Left lung (tissue), 14 donors: ENCODE measurements at places on chromosomes 16 and 17. TPM values are rescaled to one million over a fixed set of nuclear protein-coding genes. Genes with fewer than 3 reads are reported as not detected.
A peak's percentile ranks its signal among the peaks of the same experiment; 100 is the strongest.

Gene BAIAP3
- 6.0 TPM for total RNA-seq

DNA sequence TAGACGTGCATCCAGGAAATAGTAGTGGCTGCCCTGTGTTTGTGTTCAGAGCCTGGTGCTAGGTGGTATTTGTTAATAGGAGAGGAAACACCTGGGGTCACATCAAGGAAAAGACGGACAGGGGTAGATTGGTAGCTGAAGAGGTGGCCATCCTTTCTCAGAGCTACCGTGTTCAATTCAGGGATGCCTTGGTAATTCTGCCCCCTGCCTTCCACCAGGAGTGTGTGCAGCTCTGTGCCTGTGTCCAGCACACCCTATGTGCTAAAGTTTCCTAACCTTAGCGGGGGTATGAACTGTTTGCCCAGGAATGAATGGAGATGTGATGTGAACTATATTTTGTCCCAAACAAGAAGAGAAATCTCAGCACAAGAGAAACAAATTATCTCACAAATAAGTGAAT is 174.1 kb upstream of the MPHOSPH6 start:
- H3K27ac ChIP-seq: no peak overlapping the region
- no peak overlapping the region for H3K4me3 ChIP-seq
- DNase-seq: no peak
- no peaks in the 10 kb centered on the region for H3K36me3 ChIP-seq

GRCh38 chr17:37527249-37527851 is 37.7 kb downstream of the DUSP14 start:
- H3K36me3 ChIP-seq: no peaks in the 10 kb centered on the region
- no peak for DNase-seq
- H3K4me3 ChIP-seq: no peak overlapping the region
- H3K27me3 ChIP-seq: no peaks in the 10 kb centered on the region
- H3K27ac ChIP-seq: no peak overlapping the region
- no peaks in the 10 kb centered on the region for H3K4me1 ChIP-seq

Gene ABAT
- 8.0 TPM for total RNA-seq

- peaks cover 57% of the 10 kb centered on the region for H3K4me1 ChIP-seq
- DNase-seq: no peak
- no peaks in the 10 kb centered on the region for H3K36me3 ChIP-seq
- no peak overlapping the region for H3K4me3 ChIP-seq
These were observed 22.3 kb downstream of the ERN1 start for GRCh38 chr17:64107500-64108236.

- H3K4me1 ChIP-seq: no peaks in the 10 kb centered on the region
- H3K36me3 ChIP-seq: no peaks in the 10 kb centered on the region
- peaks cover 4% of the 10 kb centered on the region for H3K27me3 ChIP-seq
- DNase-seq: no peak
- H3K4me3 ChIP-seq: no peak overlapping the region
- H3K27ac ChIP-seq: no peak overlapping the region
These were observed 54.8 kb downstream of the RMI2 start for GRCh38 chr16:11400076-11400475.

Gene GLIS2
- 28.9 TPM for total RNA-seq

DNA sequence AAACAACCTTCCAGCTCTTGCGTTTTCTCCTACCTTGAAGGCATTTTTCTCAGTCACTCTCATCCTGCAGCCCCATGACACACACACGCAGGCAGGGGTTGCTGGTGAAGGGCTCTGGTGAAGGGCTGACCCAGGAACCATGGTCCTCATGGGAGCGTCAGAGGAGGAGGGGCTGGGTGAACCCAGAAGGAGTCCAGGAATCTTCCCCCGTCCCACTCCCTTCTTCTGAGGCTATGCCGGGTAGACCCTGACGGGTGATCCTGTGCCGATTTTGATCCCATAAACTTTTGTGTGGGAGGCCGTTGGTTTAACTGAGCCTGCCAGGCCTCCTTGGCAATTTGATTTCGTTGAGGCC is 278.4 kb upstream of the FOXF1 start:
- no peaks in the 10 kb centered on the region for H3K36me3 ChIP-seq
- H3K27ac ChIP-seq: no peak overlapping the region
- no peak overlapping the region for H3K4me3 ChIP-seq
- no peaks in the 10 kb centered on the region for H3K4me1 ChIP-seq
- no peak for DNase-seq

DNA sequence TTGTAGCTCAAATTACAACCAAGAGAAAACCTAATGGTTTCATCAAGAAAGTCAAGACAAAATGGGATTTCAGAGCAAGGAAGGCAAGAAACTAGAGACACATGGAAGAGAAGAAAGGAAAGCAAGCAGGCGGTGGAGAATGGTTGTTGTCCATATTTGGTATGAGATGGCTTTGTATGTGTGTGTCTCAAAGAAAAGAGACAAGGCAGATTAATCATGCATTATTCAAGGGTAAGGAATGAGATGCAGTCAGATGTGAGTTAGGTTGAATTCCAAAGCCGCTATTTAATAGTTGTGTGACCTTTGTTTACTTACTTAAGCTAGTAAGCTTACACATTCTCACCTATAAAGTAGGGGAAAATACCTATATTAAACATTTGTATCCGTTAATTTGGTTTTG is 1029.6 kb downstream of the CDH11 start:
- no peaks in the 10 kb centered on the region for H3K27me3 ChIP-seq
- H3K4me1 ChIP-seq: no peaks in the 10 kb centered on the region
- H3K27ac ChIP-seq: no peak overlapping the region
- no peak for DNase-seq
- no peak overlapping the region for H3K4me3 ChIP-seq

Gene NOTUM
- total RNA-seq: 1.0 TPM

DNA sequence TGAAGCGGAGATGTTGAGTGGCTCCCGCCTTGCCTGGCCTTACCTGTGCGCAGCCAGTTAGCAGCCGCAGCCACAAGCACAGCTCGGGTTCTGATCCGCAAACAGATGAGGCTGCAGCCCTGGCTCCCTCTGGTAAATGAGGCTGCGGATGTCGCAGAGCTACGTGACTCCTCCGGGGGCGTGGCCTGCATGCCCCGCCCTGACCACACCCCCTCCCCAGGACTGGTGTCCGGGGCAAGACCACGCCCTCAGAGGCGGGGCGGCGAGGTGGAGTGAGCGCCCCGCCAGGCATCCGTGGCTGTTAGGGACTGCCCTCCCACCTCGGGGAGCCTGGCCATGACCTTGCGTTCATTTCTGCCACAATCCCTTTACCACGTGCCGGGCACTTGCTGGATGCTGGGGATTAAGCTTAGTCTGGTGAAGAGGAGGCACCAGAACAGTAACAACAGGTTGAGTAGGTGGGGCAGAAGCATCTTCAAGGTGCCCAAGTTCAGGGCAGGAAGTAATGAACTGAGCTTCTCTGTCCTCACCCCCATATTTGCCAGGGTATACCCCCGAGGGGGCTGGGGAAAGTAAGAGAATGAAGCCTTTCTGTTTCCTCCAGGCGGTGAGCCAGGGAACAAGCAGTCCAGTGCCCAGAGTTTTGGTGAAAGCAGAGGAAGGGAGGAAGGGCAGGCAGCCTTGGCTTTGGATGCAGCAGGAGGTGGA is at the start of gene ALDOC:
ALDOC (minus strand) TSS at position 138 of the 708 bp plus-strand sequence. CDS start 1,363 bp downstream, outside the sequence.
- H3K27me3 ChIP-seq: no peaks in the 10 kb centered on the region
- peaks cover 22% of the 10 kb centered on the region for H3K36me3 ChIP-seq
- H3K4me1 ChIP-seq: peaks cover 20% of the 10 kb centered on the region
- peak; percentile 96 for DNase-seq

DNA sequence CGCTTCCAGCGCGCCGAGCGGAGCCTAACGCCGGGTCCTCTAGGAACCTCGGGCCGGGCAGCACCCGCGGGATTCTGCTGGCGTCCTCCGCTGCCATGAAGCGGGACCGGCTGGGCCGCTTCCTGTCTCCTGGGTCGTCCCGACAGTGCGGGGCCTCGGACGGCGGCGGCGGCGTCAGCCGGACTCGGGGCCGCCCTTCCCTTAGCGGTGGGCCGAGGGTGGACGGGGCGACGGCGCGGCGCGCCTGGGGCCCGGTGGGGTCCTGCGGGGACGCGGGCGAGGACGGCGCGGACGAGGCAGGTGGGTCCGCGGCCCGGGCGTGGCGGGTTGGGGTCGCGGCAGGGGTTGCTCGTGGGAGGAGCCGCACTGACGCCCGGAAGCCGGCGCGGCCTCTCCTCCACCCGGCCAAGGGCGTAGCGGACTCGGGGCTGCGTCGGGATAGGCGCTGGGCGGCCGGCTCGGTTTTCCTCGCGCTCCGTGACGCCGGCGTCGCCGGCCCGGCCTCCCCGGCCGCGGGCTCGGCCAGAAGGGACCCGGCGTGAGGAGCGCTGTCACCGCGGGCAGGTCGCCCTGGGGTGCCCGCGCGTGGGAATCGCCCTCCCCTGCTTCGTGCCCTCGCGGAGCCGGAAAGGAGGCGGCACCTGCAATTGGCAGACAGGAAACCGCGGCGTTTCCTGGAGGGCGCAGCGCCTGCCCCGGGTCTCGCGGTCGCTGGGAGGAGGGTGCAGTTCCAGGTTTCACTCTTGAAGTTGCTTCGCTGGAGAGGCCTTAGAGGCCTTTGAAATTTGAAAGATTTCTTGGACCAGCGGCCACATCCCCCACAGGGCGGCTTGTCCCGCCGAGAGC is 432 bp downstream of the ZNF276 start:
- peaks cover 43% of the 10 kb centered on the region for H3K36me3 ChIP-seq

- H3K4me1 ChIP-seq: no peaks in the 10 kb centered on the region
- DNase-seq: no peak
- H3K36me3 ChIP-seq: no peaks in the 10 kb centered on the region
- H3K27ac ChIP-seq: no peak overlapping the region
- no peak overlapping the region for H3K4me3 ChIP-seq
These were observed 4.6 kb upstream of the NACA2 start for GRCh38 chr17:61595418-61596186.

DNA sequence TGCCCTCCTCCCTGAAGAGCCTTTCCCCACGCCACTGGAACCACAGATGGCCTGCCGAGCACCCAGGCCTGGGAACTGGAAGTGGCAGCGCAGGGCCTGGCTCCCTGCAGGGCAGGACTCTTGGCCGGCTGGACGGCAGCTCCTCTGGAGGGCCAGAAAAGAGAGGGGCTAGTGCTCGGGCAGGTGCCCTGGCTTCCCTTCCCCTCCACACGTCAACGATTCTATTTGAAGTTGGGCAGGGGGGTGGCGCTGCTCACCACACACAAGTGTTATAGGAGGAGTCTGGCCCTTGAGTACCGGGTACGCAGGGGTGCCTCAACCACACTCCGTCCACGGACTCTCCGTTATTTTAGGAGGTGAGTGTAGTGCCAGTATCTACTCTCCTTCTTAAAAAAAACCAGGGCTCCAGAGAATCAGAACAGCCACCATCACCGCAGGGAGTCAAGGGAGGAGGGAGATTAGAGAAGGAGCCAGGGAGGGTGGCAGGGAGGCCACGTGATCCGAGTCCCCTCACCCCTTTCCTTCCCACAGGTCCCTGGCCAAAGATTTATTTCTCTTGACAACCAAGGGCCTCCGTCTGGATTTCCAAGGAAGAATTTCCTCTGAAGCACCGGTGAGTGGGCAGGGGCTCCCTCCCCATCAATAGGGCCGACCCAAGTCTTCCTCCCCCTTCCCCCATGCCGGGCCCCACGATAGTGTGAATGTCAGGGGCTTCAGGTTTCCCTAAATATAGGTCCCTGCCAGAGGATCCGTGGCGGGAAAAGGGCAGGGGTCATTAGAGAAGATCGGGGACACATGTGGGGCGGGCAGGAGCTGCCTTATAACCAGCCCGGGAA is 1.4 kb upstream of the ALDOA start:
- peak; percentile 87 for DNase-seq
- no peaks in the 10 kb centered on the region for H3K27me3 ChIP-seq
- H3K36me3 ChIP-seq: no peaks in the 10 kb centered on the region
- H3K4me3 ChIP-seq: peak overlapping the region; percentile 55

DNA sequence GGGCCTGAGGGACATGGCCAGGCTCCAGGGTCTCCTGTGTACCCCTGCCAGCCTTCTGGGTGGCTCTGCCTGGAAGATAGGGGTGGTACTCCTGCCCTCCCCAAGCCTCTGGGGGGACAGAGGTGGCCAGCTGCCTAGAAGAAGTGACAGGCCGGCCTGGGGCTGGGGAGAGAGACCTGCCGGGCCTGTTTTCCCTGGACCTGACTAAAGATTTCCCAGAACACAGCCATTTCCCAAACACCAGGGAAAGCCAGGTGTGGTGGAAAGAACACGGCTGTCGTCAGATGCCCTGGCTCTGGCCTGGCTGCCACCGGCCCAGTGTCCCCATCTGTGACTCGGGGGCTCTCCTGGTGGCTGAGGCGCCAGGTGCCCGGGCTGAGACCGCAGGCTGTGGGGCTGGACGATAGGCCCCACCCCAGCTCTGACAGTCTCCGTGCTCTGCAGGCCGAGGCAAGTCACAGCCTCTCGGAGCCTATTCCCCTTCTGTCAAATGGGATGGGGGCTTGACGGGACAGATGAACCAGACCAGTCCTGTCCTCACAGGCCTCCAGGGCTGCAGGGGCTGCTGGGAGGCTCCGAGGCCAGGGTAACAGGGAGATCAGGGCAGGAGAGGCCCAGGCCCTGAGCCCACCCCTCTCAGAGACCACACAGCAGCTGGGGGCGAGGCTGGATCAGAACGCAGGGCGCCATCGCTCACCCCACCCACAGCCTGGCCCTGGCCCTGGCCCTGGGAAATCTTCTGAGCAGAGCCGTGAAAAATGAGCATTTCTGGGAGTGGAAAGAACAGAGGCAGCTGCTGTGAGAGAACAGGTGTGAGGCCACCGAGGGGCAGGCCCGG is 33.1 kb downstream of the CTU2 start:
- DNase-seq: no peak
- no peak overlapping the region for H3K4me3 ChIP-seq
- H3K27me3 ChIP-seq: no peaks in the 10 kb centered on the region
- peaks cover 15% of the 10 kb centered on the region for H3K4me1 ChIP-seq
- no peak overlapping the region for H3K27ac ChIP-seq
- peaks cover 77% of the 10 kb centered on the region for H3K36me3 ChIP-seq

DNA sequence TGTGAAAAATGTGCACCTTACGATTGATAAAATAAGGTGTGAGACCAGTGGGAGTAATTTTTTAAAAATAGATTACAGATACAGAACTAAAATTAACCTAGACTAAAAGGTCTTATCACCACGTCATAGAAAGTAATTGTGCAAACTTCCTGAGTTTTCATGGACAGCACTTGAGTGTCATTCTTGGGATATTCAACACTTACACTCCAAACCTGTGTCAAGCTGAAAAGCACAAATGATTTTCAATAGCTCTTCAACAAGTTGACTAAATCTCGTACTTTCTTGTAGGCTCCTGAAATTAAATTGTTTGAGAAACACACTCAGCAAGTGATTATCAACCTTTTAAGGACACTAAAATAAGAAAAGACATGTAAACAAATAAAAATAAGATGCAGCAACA is 20.5 kb downstream of the BRCA1 start:
- no peak for DNase-seq
- no peaks in the 10 kb centered on the region for H3K27me3 ChIP-seq
- no peaks in the 10 kb centered on the region for H3K36me3 ChIP-seq
- H3K4me1 ChIP-seq: no peaks in the 10 kb centered on the region
- no peak overlapping the region for H3K4me3 ChIP-seq

Gene C17orf100
- 1.3 TPM for total RNA-seq

GRCh38 chr17:39001703-39002637 is 34.8 kb upstream of the FBXO47 start:
- H3K4me1 ChIP-seq: no peaks in the 10 kb centered on the region
- no peaks in the 10 kb centered on the region for H3K36me3 ChIP-seq

DNA sequence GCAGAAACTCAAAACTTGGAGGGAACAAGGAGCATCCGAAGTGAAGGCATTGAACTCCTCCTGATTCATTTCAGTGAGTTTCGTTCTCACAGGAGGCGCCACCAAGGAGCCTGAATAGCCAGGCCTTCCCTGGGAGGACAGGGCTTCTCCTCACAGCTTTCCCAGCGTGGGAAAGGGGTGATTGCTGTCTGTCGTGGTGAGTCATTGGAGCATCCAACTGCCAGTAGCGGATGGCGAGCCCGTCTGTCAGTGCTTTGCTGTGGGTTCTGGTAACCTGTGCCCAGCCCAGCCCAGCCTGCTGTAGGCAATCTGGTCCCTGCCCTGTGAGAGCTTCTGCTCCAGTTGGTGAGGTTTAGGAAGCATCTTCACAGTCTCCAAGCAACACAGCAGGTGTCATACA is 28.3 kb downstream of the PLCD3 start:
- DNase-seq: no peak
- H3K36me3 ChIP-seq: peaks cover 5% of the 10 kb centered on the region
- peaks cover 2% of the 10 kb centered on the region for H3K4me1 ChIP-seq
- H3K27ac ChIP-seq: no peak overlapping the region
